Head of caudate nucleus (tissue), 42 donors: ENCODE measurements at places on chromosomes 13 and 19.

DNA sequence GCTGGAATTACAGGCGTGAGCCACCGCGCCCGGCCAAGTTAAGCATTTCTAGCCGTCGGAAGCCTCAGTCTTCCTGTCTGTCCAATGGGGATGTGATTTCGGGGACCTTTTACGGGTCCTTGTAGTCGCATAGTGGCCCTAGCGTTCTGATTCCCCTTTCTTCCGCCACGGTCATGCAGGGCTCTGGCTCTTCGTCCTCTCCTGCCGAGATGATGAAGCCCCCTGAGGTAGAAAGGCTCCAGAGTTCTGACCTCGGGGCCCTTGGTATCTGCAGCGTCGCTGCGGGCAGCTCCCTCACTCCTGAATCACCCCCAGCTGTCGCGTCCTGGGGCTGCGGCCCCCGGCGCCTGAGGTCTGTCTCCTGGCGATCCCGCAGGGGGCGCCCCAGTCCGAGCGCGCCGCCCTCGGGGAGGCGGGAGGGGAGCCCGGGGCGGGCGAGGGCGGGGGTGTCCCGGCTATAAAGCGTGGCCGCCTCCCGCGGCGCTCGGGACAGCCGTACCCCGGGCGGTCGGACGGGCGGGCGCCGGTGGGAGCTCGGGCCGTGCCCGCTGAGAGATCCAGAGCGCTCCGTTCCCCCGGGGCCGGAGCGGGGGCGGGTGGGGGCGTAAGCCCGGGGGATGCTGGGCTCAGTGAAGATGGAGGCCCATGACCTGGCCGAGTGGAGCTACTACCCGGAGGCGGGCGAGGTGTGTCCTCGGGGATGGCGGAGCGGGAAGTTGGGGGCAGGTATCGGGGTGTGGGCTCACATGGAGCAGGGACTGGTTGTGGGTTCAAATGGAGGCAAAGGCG is at the start of gene FOXA3:
Gene FOXA3 (plus strand): TSS at position 487 of the 789 bp plus-strand sequence. CDS start 131 bp downstream, at position 618.
- no peak for DNase-seq

DNA sequence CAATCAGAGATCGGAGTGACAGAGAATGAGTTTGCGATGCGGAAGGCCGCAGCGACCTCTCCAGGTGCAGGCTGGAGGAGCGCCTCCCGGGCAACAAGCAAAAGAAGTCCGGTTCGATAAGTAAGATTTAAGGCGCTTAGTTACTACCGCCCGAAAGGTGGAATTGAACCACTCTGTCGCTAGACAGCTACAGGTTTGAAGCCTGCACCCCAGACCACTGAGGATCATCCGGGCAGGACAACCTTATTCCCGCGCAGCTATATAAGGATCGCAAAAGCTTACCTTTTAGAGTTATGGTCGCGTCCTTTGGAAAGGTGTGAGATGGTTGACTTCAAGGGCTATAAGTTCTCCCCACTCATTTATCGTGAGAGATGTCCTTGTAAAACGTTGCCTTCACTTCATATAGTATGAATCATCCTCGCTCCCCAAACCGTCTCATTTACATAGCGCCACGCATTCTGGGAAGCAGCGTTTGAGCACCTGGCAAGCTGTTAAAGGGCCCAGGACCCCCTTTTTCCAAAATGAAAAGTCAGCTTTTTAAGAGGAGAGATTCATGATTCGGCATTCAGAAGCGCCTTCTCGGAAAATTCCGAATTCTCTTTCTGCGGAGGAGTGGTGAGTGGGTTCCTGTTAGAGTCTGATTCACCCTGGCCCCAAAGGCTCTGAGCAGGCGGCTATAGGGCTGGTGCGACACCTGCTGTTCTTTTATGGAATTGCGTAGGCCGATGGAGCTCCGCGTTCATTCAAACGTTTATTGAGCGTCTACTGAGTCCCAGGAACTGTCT is 10.8 kb downstream of the FOSB start:
- DNase-seq, result peak; percentile 73

- DNase-seq, result no peak
Observed at GRCh38 chr13:39985071-39985470, 329.6 kb downstream of the COG6 start.

GRCh38 chr13:33235078-33235477 is 50.5 kb downstream of the STARD13 start:
- DNase-seq, result no peak

DNA sequence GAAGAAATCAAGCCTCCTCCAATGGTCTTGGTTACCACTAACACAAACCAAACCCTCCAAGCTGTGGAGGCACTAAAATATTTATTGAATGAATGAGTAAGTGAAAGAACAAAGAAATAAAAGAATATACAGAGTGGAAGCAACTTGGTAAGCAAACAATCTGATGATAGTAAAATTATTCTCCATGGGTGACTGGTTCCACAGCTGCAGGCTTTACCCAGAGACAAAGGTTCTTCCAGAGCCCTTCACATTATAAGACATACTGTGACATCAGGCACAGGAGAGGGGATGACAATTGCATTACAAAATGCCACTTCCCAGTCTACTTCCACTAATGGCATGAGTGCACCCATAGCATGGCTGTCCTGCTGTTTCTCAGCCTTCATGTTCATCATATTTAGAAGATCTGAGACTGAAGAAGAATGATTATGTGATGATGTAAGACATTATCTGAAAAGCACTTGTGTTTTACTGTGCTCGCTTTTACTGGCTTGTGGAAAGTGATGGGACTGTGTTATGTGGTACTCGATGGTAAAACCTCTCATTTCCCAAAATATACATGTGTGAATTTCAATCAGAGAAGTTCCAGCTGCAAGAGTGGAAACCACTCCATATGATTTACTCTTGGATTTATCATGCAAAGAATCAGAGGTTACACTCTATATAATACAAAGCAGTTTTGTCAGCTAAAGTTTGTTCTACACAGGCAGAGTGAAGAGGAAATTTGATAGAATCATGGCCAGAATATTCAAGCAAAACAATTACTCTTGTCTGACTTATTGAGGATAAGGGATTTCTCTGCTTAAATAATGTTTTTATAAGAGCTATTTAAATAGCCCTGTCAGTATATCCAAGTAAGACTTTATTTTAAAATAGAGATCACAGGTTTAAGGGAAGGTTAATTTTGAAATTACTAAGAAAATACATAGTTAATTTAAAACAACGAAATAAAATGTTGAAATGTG is 220.2 kb upstream of the NBEA start:
- no peak for DNase-seq

DNA sequence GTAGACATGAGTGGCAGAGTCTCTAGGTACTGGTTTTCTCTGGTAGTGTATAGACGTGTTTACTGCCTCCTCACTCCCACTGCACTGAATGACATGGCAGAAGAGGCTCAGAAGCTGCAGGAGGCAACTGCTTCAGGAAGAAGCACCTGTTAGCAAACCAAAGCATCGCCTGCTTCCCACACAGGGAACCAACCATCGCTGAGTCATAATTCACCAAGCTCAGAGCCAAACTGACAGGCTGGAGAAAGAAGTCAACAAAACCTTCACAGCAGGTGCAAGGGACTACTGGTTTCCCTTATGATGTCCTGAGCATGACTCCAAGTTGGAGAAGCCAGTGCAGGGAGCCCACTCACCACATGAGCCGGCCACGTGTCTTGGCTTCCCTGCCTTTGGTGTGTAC is 69.8 kb downstream of the KCTD12 start:
- peak; percentile 28 for DNase-seq

DNA sequence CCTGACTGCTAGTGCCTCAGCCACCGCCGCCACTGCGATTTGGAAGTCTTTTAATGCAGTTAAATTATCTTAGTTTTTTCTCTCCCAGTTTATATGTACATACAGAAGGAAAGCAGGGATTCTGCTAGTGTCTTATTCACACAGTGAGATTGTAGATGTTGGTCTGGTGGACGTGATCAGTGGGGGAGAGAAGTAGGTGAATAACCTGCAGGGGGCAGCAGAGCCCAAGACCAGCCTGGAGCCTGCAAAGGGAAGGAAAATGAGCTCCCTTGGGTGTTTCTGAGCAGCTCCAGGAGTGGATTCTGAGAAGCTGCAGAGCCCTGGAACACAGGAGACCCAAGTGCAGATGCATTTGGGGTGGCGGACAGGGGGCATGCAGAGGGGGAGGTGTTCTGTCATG is 26.3 kb downstream of the ZNF844 start:
- DNase-seq, result peak; percentile 70
